Uterine smooth muscle cell (primary cell): ENCODE measurements at places on chromosomes 16 and 17. TPM values are rescaled to one million over a fixed set of nuclear protein-coding genes. Genes with fewer than 3 reads are reported as not detected.

Gene SYNGR3
- total RNA-seq, result 1.4 and 6.1 TPM in 2 replicates

Gene DNASE1L2
- total RNA-seq, result 0.44 and 0.87 TPM in 2 replicates

Gene ZACN
- 0.12 TPM in 1 of 2 replicates, not detected in the other for total RNA-seq

Gene KCNJ18
- total RNA-seq, result not detected in 2 replicates

Gene KRTAP1-1
- total RNA-seq, result 0.55 and 0.87 TPM in 2 replicates

Gene TPPP3
- total RNA-seq, result 0.62 and 0.77 TPM in 2 replicates

Gene KSR1
- total RNA-seq, result 3.1 and 14.7 TPM in 2 replicates

Gene TP53TG3B
- total RNA-seq, result not detected in 2 replicates

Gene MRPS7
- 44.0 and 62.5 TPM in 2 replicates for total RNA-seq
